ENCODE measurements at places on chromosomes 4 and X. TPM values are rescaled to one million over a fixed set of nuclear protein-coding genes. Genes with fewer than 3 reads are reported as not detected.
A peak's percentile ranks its signal among the peaks of the same experiment; 100 is the strongest.

DNA sequence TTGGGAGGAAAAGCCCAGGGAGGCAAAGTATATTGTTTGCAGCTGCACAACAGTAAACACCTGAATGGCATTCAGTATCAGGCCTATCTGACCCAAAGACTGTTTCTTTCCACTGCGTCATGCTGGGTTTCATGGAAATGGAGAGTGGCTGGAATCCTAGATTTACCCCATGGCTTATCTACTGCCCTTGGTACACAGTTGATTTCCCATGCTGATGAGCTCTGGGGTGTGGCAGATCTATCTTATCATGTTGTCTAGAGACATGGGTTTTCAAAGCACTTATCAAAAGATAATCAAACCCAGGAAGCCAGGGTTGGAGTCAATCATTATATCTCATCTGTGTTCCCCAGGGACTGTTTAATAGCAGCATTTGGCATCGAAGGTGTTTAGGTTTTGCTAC, 72.1 kb downstream of the CLNK start:
- DNase-seq = no peak

DNA sequence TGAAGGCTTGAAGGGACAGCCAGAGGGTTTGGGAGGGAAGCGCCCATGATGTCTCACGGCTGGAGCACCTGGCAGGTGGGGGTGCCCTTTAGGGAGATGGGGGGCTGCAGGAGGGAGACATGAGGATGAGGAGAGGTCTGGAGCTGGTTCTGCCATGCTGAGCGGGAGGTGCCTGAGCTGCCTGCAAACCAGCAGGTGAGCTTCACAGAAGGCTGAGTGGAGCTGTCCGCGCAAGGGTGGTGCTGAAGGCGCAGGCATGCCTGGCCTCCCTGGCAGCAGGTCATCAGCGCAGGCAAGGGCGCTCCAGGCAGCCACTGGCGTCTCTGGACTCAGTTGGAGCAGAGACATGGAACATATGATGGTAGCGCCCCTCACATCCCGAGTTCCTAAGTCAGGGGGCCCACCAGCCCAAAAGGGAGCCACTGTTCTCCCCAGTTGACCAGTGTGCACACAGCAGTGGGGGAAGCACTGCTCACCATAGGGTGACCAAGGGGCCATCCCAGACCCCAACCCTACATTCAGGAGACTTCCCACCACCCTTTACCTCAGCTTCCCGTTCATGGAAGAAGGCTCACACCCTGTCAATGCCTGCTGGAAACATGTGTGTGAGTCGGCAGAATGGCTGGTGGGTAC, 25.8 kb downstream of the ADRA2C start:
- no peak for DNase-seq

- DNase-seq = no peak
These were observed 102.8 kb upstream of the CLNK start for GRCh38 chr4:10787365-10787764.

- no peak for DNase-seq
These were observed 847.6 kb upstream of the LCORL start for GRCh38 chr4:18869166-18869565.

GRCh38 chr4:138458751-138459150, 216.6 kb upstream of the SLC7A11 start:
- DNase-seq = no peak

DNA sequence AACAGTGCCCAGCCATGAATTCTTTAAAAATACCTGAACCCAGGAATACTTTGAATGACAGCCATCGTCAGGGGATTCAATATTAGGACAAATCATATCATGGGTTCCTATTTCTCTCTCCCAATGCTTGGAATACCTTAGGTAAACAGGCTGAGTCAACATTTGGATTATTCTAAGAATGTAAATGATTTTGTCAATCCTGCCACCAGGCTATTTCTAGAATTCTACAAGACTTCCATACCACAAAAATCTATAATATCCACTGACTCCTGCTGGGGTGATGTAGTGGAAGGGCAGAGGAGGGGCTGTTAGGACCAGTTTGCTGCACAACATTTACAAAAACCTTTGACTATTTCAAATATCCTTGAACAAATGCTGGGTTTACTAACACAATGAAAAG, 65.2 kb downstream of the IGFBP7 start:
- DNase-seq = no peak

DNA sequence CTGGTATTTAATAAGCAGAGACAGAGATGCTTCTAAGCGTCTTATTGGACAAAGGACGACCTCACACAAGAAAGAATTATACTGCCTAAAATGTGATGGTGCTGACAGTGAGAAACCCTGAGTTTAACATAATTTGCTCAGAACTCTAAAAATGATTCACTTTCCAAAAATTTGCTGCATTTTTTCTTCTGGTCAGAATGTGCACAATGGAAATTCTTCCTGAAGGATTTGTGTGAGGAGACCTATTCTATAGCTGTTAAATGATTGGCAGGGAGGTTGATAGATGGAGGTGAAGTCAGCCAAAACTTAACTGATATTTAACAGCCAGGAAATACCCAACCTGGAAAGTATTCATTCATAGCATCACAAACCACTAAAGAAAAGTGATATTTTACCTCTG, 1.7 kb downstream of the MAGEC3 start:
- no peak for DNase-seq

GRCh38 chrX:151151665-151152267, 24.6 kb upstream of the GPR50 start:
- DNase-seq = no peak

GRCh38 chr4:94486372-94486801, 34.6 kb downstream of the PDLIM5 start:
- no peak for DNase-seq

DNA sequence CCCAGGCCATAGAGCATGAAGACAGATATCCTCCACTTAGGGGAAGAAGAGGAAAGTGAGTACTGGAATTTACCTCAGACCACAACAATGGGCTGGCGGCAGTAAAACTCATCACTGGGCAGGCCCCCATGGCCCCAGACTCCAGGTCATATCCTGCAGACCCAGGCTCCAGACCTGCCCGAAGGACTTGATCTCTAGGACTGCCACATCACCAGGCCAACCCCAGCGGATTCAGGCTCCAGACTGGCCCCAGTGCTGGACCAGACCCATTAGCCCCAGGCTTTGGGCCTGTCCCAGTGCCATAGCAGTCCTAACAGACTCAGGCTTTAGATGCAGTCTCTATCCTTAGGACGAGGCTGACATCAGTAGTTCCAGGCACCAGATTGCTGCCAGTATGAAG, 190.6 kb downstream of the DLG3 start:
- no peak for DNase-seq

DNA sequence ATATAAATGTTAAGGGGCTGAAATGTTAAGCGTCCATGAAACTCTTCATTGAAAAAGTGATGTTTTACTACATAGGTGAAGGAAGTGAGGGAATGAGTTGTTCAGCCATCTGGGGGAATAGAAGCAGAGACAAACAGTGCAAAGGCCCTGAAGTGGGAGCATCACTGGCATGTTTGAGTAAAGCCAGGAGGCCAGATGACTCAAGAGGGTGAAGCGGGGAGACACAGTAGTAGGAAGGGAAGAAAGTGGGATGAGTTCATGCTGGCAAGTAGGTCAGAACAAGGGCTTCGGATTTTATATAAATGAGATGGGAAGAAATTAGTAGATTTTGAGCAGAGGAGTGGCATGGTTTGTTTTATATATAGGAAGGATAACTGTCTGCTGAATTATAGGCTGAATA, 112.5 kb upstream of the MAP9 start:
- no peak for DNase-seq

- no peak for DNase-seq
These were observed 27.5 kb downstream of the OTUD6A start for GRCh38 chrX:70089604-70090297.

GRCh38 chrX:101803451-101803850, 128.4 kb downstream of the ZMAT1 start:
- no peak for DNase-seq

DNA sequence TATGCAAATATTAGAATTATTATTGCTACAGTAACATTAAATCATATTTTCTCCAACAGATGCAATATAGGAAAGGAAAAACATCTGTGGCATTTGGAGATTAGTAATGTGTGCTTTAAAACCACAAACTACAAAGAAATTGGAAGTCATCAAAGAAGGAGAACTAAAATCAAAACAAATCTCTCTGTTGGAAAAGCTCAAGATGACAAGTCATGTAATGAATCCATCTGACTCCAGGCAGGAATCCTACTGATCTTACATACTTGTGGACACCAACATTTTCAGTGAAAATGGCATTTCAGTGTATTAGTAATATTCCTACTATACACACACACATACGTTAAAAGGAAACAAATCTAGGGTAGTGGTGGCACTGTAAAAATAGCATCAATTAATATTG, 98.2 kb downstream of the SLC39A8 start:
- no peak for DNase-seq

DNA sequence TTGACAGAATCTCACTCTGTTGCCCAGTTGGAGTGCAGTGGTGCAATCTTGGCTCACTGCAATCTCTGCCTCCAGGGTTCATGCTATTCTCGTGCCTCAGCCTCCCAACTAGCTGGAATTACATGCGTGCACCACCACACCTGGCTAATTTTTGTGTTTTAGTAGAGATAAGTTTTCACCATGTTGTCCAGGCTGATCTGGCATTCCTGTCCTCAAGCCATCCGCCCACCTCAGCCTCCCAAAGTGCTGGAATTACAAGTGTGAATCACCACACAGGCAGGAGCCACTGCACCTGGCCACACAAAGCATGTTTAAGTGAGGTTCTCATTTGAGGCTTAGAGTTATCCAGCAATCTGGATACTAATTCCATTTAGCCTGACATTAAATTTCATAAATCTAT, 180.9 kb upstream of the GRID2 start:
- DNase-seq = no peak

DNA sequence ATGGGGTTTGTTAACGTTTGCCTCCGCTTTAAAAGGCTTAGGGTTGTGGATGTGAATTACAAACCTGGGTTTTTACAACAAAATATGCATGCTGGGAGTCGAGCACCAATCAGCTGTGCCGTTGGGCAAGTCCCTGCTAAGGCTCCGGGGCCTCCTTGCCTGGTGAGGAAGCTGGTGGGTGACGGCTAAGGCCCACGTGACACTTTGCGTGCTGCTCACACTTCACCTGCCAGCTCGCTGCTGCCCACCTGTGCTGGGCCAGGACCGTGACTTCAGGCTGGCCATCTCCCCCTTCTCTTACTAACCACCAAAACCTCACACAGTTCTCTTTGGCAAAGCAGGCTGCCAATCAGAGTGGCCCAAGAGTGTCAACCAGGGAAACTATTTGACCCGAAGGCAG, 178.3 kb downstream of the AFAP1 start:
- no peak for DNase-seq

DNA sequence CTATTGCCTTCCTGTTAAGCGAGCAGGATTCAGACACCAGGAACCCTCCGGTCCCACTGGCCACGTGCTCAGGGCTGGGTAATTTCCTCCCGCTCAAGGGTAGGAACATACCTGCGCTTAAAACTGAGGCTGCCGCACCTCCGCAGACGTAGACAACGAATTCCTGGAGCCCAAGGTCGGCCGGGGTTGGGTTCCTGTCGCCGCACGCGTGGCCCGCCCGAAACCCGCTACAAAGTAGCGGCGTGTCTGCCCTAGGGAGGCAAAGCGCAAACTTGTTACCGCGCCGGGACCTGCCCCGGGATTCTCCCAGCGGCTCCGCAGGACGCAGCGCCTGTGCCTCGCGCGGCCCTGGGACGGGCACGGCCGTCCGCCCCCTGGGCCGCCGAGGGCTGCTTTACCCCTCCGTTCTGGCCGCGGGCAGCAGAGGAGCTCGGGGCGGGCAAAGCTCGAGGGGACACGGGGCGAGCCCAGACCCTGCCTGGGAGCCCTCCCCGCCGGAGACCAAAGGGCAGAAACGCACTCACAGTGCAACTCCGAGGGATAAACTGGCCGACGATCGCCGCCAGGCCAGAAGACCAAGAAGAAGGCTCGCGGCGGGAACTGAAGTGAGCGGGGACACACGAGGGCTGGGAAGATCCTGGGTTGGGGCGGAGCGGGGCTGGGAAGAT, at the start of gene ERVMER34-1:
ERVMER34-1 (minus strand) TSS at position 607 of the 668 bp plus-strand sequence. CDS start 5,905 bp downstream, outside the sequence.
- no peak for DNase-seq

DNA sequence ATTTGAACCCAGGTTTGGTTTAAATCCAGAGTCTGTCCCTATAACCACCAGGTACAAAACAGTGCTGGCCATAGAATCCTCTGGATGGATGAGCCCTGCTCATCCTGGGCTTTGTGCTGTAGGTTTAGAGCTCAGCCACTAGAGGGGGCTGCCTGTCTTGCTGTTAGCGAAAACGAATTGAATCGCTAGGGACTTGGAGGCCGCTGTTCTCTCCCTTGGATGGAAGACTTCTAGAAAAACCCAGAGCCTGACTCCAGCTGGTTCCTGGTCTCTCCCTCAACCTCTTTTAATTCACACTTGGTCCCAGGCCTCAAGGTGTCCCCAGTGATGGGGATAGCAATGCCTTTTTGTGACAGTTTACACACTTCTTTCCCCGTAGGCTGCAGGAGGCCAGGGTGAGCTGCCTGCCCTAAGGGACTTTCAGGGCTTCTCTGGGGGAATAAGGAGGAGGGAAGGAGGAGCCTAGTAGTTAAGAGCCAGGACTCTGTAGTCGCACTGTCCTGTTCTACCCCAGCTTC, 8.7 kb downstream of the RIPPLY1 start:
- peak; percentile 48 for DNase-seq

DNA sequence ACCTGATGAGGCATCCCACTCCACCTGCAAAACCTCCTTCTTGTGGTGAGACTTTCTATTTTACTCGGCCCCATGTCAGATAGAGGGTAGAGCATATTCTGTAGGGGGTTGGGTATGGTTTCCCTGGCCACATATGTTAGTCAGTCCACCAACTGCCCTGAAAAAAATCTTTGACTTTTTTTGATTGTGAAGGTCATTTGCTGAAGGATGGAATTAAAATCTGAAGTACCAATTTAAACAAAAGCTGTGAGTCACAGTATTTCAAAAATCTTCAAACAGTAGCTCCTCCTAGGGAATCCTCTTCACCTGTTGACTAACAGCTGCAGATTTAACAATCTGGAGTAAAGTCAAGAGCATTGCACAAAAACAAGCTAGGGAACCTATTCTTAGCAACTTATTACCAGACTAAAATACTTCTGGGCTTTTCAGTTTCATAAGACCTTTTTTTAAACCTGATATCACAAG, 8.0 kb upstream of the CCDC110 start:
- no peak for DNase-seq

DNA sequence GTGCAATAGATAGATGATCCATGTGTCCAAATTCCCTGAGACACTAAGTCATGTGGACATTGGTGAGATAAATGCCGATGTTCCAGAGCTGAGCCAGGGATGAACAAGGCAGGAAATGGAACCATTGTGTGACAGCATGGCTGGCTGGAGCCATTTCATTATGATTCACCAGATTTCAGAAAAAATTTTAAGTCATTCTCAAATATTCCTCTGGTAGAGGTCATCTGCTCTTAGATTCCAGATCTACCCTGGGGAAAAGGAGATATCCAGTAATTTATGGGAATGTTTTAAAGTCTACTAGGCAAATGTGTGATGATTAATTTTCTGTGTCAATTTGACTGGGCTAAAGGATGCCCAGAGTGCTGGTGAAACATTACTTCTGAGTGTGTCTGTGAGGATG, 287.3 kb downstream of the STK32B start:
- no peak for DNase-seq

VSIG4 gene
- not detected for total RNA-seq

RBM47 gene
- 1.3 TPM for total RNA-seq

PAGE2B gene
- total RNA-seq = 0.59 TPM

CPEB2 gene
- total RNA-seq = 32.3 TPM

NDST4 gene
- not detected for total RNA-seq

HPSE gene
- 6.6 TPM for total RNA-seq

RAB40A gene
- not detected for total RNA-seq

USP26 gene
- total RNA-seq = not detected

NPY2R gene
- total RNA-seq = not detected
